ENCODE measurements at places on chromosomes 12 and 14. TPM values are rescaled to one million over a fixed set of nuclear protein-coding genes. Genes with fewer than 3 reads are reported as not detected.

KRT82 gene
- total RNA-seq = not detected

PTPRR gene
- total RNA-seq = 12.2 TPM

SUPT16H gene
- total RNA-seq = 65.4 TPM

RASAL1 gene
- total RNA-seq = 14.9 TPM

EXOC3L4 gene
- total RNA-seq = 1.7 TPM

SCN8A gene
- total RNA-seq = not detected

TOMM20L gene
- not detected for total RNA-seq

DLGAP5 gene
- 51.7 TPM for total RNA-seq

GRCh38 chr14:71433303-71433702 lies 498.9 kb upstream of the RGS6 start:
- H3K4me3 ChIP-seq = no peak overlapping the region
- 0 out of 2 replicates have a peak, but pooled peaks cover 3% of the 10 kb centered on the region for H3K4me1 ChIP-seq
- no peak for DNase-seq
- 0 out of 2 replicates have a peak overlapping the region, but pooled peaks have one; percentile 33 for H3K27ac ChIP-seq
- peaks cover 9% of the 10 kb centered on the region for H3K36me3 ChIP-seq

DNA sequence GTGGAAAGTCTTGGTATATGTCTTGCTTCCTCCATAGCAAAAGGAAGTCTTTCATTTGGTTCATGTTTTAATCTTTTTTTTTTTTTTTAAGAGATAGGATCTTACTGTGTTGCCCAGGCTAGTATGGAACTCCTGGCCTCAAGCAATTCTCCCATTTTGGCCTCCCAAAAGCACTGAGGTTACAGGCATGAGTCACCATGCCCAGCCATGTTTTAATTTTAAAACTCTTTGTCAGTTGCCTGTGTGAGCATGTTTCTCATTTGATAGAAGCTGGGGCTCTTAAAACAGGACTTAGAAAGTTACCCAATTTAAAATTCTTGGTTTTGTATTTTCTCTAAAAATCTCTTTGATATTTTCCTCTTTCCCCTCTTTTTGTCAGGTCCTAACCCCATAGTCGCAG lies 45.0 kb upstream of the REP15 start:
- H3K27me3 ChIP-seq = no peaks in the 10 kb centered on the region
- H3K4me3 ChIP-seq = no peak overlapping the region
- DNase-seq = no peak
- H3K27ac ChIP-seq = no peak overlapping the region

GRCh38 chr14:103808403-103809001 lies 38.9 kb downstream of the PPP1R13B start:
- no peak overlapping the region for H3K4me3 ChIP-seq
- no peaks in the 10 kb centered on the region for H3K27me3 ChIP-seq
- H3K36me3 ChIP-seq = no peaks in the 10 kb centered on the region
- H3K27ac ChIP-seq = no peak overlapping the region

DNA sequence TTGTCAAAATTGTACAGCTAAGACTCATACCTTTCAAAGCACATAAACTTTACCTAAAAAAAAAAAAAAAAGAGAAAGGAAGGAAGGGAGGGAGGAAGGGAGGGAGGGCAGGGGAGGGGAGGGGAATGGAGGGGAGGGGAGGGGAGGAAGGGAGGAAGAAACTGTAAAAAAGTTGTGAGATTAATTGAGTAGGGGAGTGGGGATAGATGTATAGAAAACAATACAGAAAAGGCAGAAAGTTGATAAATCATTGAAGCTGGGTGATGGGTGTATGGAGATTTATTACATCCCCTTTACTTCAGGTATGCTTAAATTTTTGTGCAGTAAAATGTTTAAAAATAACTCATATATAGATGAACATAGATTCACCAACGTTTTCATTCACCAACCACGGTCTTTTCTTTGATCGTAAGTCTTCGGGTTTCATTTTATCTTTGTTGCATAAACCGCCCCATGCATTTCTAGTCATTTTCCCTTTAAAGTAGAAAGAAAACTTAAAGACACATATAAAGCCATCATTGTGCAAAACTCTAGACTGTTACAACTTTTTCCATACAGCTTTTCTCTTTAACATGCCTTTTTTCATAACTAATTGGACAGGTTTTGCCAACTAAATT lies 191.2 kb upstream of the KRR1 start:
- H3K27me3 ChIP-seq = no peaks in the 10 kb centered on the region
- H3K27ac ChIP-seq = no peak overlapping the region
- H3K36me3 ChIP-seq = no peaks in the 10 kb centered on the region
- H3K4me3 ChIP-seq = no peak overlapping the region
- peaks cover 8% of the 10 kb centered on the region for H3K4me1 ChIP-seq

- DNase-seq = no peak
- H3K27me3 ChIP-seq = no peaks in the 10 kb centered on the region
- no peaks in the 10 kb centered on the region for H3K36me3 ChIP-seq
- no peak overlapping the region for H3K4me3 ChIP-seq
- H3K27ac ChIP-seq = no peak overlapping the region
Measured at GRCh38 chr12:41174602-41175001, 13.5 kb upstream of the PDZRN4 start.

GRCh38 chr14:20409226-20409625 lies 4.1 kb downstream of the TEP1 start:
- H3K4me1 ChIP-seq = peaks cover 7% of the 10 kb centered on the region
- no peak overlapping the region for H3K27ac ChIP-seq
- DNase-seq = no peak
- H3K36me3 ChIP-seq = peaks cover 4% of the 10 kb centered on the region
- no peak overlapping the region for H3K4me3 ChIP-seq
- H3K27me3 ChIP-seq = no peaks in the 10 kb centered on the region

DNA sequence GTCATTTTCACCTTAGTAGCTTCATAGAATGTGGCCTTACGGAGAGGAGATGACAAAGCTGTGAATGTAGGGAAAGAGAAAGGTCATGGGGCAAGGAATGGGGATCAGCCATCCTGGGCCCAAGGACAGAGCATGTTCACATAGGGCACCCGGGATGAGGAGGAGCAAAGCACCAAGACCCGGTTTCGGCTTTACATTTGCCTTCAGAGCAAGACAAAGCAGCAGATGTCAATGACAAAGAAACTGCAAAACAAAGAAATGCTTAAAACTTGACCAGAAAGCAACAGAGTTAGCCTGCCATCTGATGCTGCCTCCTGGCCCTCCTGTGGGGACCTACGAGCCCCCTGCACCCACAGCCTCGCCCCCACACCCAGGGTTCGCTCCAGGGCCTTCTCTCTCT lies 249.2 kb downstream of the SLC41A2 start:
- DNase-seq = no peak
- H3K4me1 ChIP-seq = no peaks in the 10 kb centered on the region
- H3K4me3 ChIP-seq = no peak overlapping the region
- H3K27me3 ChIP-seq = no peaks in the 10 kb centered on the region
- 0 out of 2 replicates have a peak, but pooled peaks cover 4% of the 10 kb centered on the region for H3K36me3 ChIP-seq
- no peak overlapping the region for H3K27ac ChIP-seq

- H3K27ac ChIP-seq = no peak overlapping the region
- H3K4me1 ChIP-seq = peaks cover 24% of the 10 kb centered on the region
- DNase-seq = no peak
- no peaks in the 10 kb centered on the region for H3K27me3 ChIP-seq
- no peaks in the 10 kb centered on the region for H3K36me3 ChIP-seq
- H3K4me3 ChIP-seq = no peak overlapping the region
Measured at GRCh38 chr14:23570806-23571483, 3.4 kb upstream of the AP1G2 start.

GRCh38 chr12:116423094-116423493 lies 136.1 kb upstream of the MAP1LC3B2 start:
- H3K36me3 ChIP-seq = no peaks in the 10 kb centered on the region
- DNase-seq = no peak
- H3K4me3 ChIP-seq = no peak overlapping the region
- peaks cover 45% of the 10 kb centered on the region for H3K4me1 ChIP-seq
- peak overlapping the region; percentile 72 for H3K27ac ChIP-seq

DNA sequence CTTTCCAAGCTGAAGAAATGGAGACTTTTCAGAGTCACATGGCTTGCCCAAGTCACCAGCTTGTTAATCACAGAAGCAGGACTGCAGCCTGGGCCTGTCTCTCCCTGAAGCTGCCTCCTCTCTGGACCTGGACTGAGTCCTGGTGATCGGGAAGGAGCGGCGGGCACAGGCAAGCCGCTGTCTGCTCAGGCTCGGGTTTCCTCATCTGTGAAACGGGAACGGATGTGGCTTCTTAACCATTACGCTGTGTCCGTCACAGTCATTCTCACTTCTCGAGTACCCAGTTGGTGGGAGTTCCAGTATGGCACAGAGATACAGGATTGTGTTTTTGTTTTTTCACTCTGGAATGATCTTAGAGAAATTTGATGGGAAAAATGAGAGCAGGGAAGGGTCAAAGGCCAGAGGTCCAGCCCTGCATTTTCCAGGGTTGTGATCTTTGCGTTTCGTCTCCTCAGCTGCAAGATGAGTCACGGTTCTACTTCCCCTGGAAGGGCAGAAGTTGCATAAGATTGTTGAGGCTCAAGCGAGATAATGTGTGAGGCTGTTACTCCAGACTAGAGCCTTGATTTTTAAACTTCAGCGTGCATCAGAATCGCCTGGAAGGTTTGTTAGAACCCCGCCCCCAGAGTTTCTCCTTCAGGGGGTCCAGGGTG lies 7.6 kb upstream of the LRTM2 start:
- DNase-seq = no peak
- no peak overlapping the region for H3K4me3 ChIP-seq
- H3K27me3 ChIP-seq = peaks cover 88% of the 10 kb centered on the region
- no peaks in the 10 kb centered on the region for H3K36me3 ChIP-seq

- no peak overlapping the region for H3K4me3 ChIP-seq
- H3K4me1 ChIP-seq = peaks cover 34% of the 10 kb centered on the region
- no peaks in the 10 kb centered on the region for H3K36me3 ChIP-seq
- H3K27me3 ChIP-seq = no peaks in the 10 kb centered on the region
- DNase-seq = no peak
Measured at GRCh38 chr14:51529736-51530135, 122.0 kb upstream of the FRMD6 start.

DNA sequence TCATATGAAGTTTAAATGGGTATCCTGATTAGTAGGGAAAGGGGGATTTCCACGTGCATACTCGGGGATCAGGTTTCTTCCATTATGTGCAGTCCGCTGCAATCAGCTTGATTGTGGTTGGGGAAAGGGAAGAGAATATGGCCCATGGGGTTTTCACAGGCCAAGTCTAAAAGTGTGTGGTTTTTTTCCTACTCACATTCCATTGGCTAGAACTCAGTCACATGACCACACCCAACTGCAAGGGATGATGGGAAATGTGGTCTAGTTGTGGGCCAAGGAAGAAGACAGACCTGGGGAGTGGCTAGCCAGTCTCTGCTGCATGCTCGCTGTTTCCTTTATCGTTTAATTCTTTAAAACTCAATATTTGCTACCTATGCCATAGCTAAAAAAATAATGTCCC lies 105.1 kb downstream of the PRIMA1 start:
- H3K4me1 ChIP-seq = no peaks in the 10 kb centered on the region
- H3K4me3 ChIP-seq = no peak overlapping the region
- H3K27ac ChIP-seq = no peak overlapping the region

- no peaks in the 10 kb centered on the region for H3K27me3 ChIP-seq
- H3K4me1 ChIP-seq = peaks cover 30% of the 10 kb centered on the region
- DNase-seq = no peak
- H3K4me3 ChIP-seq = no peak overlapping the region
Measured at GRCh38 chr14:73696466-73697400, 17.5 kb downstream of the PNMA1 start.

GRCh38 chr12:91413581-91414546 lies 231.2 kb upstream of the DCN start:
- H3K4me1 ChIP-seq = peaks cover 15% of the 10 kb centered on the region
- peak; percentile 90 for DNase-seq
- no peaks in the 10 kb centered on the region for H3K36me3 ChIP-seq
- H3K4me3 ChIP-seq = no peak overlapping the region

DNA sequence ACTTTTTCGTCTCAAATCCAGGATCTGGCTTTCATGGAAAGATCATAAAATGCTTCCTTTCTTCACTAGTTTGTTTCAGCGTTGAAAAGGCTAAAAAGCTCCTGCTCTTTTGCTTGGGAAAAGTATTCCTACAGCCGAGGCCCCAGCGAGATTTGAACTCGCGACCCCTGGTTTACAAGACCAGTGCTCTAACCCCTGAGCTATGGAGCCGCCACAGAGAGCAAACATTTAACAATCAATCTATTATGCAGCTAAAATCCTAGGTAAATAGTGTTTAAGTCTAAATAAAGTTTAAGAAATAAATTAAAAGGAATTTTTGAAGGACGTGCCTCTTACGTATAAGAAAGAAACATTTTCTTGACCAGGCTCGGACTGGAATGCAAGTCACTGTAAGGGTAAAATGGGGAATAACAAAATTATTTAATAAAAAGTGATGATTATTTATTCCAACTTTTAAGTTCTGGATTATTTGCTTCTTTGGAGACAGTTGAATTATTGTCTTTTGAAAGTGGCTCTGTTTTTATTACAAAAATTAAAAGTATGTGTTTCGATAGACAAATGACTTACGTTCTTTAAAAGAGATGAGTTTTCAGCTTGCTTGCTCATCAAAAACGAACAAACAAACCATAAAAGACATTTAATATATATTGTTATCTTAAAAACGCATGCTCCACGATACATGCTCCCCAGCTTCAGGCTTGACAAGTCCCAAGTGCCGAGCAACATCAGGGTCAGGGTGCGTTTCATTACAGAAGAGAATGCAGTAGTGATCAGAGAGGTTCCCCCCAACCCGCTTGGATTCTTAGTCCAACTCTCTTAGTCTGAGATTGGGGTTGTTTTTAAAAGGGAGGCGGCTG lies 10.2 kb downstream of the OR6S1 start:
- H3K27me3 ChIP-seq = no peaks in the 10 kb centered on the region
- 0 out of 2 replicates have a peak overlapping the region, but pooled peaks have one; percentile 2 for H3K27ac ChIP-seq
- peak; percentile 54 for DNase-seq

Data from PC-9 (cell line).